SK-N-MC (cell line): ENCODE measurements at places on chromosomes 6 and 20.
A peak's percentile ranks its signal among the peaks of the same experiment; 100 is the strongest.

- peak; percentile 35 for DNase-seq
These were observed 33.9 kb upstream of the PRSS16 start for GRCh38 chr6:27213544-27214125.

DNA sequence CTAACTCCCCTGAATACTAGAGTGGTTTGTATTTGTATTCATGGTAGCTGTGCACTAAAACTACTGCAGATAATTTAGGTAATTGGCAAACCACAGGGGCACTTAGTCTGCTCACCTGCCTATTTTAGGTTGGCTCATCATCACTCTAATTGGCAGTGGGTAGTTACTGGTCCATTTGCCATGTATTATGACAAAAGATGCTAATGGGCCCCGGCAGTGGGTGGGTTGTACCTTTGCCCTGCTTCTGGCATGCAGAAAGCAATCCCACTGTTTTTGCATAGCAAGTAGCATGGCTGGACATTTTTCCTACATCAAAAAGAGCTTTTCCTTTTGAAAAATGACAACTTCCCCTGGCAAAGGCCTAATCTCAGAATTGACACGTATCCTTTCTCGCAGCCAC is 741.4 kb upstream of the MAP3K7 start:
- no peak for DNase-seq

DNA sequence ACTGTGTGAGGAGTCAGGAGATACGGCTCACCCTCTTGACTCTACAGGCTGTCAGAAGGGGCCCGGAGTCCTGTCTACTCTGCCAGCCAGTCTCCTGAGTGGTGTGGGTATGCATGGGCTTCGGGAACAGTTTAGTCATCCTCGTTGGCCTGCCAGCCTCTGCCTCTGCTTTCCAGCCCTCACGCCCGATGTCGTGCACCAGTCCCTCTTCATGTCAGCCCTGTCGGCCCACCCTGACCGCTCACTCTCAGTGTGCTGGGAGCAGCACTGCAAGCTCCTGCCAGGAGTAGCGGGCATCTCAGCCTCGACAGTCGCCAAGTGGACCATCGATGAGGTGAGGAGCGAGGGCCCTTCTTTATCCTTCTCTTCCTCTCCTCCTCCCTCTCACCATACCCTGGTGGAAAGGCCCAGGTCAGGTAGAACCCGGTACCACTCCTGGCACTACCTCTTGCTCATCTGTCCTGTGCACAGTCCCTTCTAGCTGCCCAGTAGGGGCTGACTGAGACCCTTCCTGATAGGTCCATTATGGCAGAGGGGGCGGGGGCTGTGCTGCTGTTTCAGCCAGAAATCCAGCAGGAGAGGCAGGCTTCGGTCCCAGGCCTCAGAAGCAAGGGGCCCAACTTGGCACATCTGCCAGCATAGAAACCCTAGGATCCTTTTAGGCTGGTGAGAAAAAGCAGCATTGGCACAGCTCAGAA is 18.7 kb upstream of the SGK2 start:
- DNase-seq, result no peak

DNA sequence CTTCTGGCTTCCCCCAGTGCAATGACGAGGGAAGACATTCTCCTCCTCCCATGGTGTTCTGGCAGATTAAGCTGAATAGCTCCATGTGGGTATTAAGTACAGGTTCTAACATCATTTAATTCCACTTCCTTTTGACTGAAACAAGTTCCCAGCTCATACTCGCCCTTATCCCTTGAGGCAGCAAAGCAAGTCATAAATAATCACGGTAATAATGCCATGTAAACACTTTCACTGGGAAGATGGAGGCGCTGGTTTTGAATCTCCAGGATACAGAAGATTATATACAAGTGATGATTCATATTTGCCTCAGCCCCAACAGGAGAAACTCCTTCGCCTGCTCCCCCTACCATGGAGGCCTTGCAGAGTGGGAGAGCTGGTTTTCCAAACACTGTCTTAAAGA is 141.3 kb downstream of the PXDC1 start:
- peak; percentile 86 for DNase-seq

- no peak for DNase-seq
These were observed 167.9 kb upstream of the MCHR2 start for GRCh38 chr6:100161782-100162365.

GRCh38 chr20:25318471-25319240 is 70.8 kb downstream of the PYGB start:
- DNase-seq, result no peak

GRCh38 chr6:158009114-158009891 is 27.6 kb downstream of the SYNJ2 start:
- DNase-seq, result peak; percentile 39
